ENCODE measurements at places on chromosomes 7 and 10.

- DNase-seq: no peak
These were observed 172.9 kb upstream of the NAMPT start for GRCh38 chr7:106457678-106458077.

- no peak for DNase-seq
These were observed 15.9 kb downstream of the MIOS start for GRCh38 chr7:7582596-7582995.

GRCh38 chr10:80581469-80581835 lies 43.8 kb downstream of the SH2D4B start:
- DNase-seq: no peak

- DNase-seq: no peak
These were observed 32.5 kb downstream of the ERLIN1 start for GRCh38 chr10:100153239-100153825.

DNA sequence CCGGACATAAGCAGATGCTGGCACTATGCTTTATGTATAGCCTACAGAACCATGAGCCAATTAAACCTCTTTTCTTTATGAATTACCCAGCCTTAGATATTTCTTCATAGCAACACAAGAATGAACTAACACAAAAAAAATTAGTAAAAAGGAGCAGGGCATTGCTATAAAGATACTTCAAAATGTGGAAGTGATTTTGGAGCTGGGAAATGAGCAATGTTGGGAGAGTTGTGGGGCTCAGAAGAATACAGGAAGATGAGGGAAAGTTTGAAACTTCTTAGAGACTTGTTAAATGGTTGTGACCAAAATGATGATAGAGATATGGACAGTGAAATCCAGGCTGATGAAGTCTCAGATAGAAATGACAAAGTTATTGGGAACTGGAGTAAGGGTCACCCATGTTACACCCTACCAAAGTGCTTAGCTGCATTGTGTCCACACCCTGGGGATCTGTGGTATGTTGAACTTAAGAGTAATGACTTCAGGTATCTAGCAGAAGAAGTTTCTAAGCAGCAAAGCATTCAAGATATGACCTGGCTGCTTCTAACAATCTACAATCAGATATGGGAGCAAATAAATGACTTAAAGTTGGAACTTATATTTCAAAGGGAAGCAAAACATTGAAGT lies 24.2 kb downstream of the PNLIPRP3 start:
- DNase-seq: no peak

DNA sequence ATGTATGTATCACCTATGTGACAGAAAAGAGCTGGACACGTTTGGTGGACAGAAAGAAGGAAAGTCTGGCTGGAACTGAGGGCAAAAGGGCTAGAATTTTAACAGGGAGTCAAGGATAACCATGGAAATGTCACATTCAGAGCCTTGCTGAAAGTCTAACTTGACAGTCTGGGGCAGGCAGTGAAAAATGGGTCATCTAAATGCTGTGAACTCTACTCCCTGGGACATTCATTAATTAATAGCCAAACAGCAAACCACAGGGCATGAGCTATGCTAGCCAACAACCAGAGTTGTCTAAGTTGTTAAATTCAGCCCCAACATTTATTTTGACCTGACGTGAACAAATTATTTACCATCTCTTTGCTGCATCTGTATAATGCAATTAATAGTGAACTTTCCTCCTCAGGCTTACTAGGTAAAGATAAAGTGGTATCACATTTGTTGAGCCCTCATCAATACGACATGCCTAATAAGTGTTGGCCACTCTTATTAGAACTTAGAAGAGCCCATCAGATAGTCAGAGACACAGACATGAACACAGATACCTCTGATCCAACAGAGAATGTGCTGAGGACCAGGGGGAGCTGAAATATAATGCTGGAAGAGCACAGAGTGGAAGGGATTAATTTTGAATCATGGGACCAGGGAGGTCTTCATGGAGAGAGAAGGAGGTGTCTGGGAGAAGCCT lies 109.9 kb downstream of the SORCS1 start:
- no peak for DNase-seq

- DNase-seq: no peak
These were observed 4.9 kb downstream of the CADPS2 start for GRCh38 chr7:122881324-122881723.

DNA sequence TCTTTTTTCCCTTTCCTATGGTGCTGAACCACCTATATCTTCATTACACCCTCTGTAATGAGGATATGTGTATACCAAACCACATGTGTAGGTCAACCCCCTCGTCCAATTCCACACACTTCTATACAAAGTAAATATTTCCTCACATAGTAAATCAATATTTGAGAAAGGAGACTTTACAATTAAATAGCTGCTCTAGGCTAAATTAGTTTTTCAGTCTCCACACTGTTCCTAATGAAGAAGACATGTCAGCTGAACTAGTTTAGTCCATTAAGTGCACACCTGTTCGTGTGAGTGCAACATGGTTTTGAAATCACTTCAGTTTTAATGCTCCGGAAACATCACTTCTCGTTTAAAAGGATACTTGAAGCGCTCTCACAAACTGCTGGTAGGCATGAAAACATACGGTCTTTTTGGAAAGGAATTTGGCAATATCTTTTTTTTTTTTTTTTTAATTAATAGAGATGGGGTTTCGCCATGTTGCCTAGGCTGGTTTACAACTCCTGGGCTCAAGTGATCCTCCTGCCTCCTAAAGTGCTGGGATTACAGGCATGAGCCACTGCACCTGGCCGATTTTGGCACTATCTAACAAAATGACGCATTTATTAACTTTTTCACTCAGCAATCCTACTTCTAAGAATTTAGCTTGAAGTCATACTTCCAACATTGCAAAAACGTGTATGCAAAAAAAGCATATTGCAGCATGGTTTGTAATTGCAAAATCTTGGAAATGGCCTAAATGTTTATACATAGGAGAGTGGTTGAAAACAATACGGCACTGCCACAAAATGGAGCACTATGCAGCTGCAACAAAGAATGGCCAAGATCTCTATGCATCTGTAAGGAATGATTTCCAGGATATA lies 2.1 kb upstream of the XRCC2 start:
- no peak for DNase-seq

- no peak for DNase-seq
These were observed 2.0 kb downstream of the ANKRD2 start for GRCh38 chr10:97574374-97575126.

Measured in stimulated activated CD4-positive, alpha-beta T cell treated with anti-CD3 and anti-CD28 coated beads, Interleukin-4, amount 100 ng/mL, for 4 hours (primary cell).